ENCODE measurements at places on chromosomes 6 and 20. TPM values are rescaled to one million over a fixed set of nuclear protein-coding genes. Genes with fewer than 3 reads are reported as not detected.

DNA sequence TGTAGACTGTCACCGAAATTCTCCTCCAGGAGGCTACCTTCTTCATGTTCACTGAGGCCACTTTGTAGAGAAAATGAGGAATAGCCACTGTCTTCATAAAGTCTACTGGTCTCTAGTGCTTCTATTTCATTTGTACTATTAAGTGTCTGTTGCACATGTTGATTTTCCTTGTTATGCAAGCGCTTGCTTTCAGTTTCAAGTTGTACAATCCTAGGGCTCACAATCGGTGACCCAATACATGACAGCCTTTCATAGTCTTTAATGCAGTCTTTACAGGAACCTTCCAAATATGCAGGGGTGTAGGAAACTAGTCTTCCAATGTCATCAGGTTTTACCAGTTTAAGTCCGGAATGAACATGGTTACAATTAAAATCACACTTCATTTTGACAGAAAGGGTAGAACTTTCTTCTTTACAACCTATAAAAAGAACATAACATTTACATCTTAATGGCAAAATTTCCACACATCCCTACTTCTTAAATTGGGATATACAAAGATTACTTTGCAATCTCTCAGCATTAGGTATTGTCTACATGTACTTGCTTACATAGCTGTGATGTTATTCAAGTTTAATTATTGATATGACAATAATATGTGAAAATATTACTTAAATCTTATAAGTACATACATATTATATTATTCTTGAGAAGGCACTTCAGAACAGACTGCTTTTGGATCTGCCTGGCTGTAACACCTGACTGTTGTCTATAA, 7.5 kb downstream of the FBXO5 start:
- peaks cover 47% of the 10 kb centered on the region for H3K36me3 ChIP-seq
- H3K4me1 ChIP-seq: no peaks in the 10 kb centered on the region
- H3K4me3 ChIP-seq: no peak overlapping the region

DNA sequence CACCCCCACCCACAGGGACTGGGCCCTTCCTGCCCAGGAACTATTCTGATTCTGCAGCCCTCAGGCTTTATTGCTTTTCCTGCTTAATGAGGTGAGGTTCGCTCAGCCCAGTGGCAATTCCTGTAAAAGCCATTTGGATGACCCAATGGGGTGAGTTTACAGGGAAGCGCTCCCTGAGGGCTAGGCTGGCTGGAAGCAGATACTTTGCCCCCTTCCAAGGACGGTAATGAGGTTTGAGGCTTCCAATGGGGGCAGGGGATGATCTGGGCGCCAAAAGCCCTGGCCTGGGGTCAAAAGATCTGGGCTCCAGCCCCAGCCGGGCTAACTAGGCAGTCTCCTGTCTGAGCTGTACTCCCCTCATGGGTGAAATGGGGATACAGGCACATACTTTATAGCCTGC, 41.8 kb downstream of the RIPOR3 start:
- no peaks in the 10 kb centered on the region for H3K36me3 ChIP-seq
- no peak overlapping the region for H3K4me3 ChIP-seq
- DNase-seq: peak; percentile 34
- peak overlapping the region; percentile 54 for H3K27ac ChIP-seq
- no peaks in the 10 kb centered on the region for H3K4me1 ChIP-seq
- no peaks in the 10 kb centered on the region for H3K27me3 ChIP-seq

- no peak overlapping the region for H3K27ac ChIP-seq
- no peaks in the 10 kb centered on the region for H3K27me3 ChIP-seq
- H3K4me1 ChIP-seq: no peaks in the 10 kb centered on the region
- H3K36me3 ChIP-seq: no peaks in the 10 kb centered on the region
- H3K4me3 ChIP-seq: no peak overlapping the region
Measured at GRCh38 chr20:23881371-23881770, 1.8 kb upstream of the CST5 start.

GRCh38 chr6:2854396-2854982, 12.8 kb upstream of the SERPINB1 start:
- no peak for DNase-seq
- H3K4me3 ChIP-seq: peak overlapping the region; percentile 59
- H3K4me1 ChIP-seq: peaks cover 19% of the 10 kb centered on the region

DNA sequence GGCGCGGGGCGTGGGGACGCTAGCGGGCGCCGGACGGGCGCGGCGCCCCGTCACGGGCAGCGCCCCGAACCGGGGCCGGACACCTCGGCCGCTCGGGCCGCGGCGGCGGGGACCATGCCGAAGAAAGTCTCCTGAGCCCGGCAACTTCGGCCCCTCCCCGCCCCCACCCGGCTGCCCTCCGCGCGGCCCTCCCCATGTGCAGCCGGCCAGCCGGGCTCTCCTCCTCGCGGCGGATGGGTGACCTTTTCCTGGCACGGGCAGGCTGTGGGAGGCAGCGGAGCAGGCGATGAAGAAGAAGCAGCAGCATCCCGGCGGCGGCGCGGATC, 278 bp downstream of the UST start:
- no peak for DNase-seq
- H3K4me3 ChIP-seq: peak overlapping the region; percentile 68
- H3K4me1 ChIP-seq: no peaks in the 10 kb centered on the region
- peak overlapping the region; percentile 70 for H3K27ac ChIP-seq

GRCh38 chr6:159307246-159307790, 138.1 kb downstream of the FNDC1 start:
- H3K4me3 ChIP-seq: no peak overlapping the region
- H3K27ac ChIP-seq: no peak overlapping the region
- no peak for DNase-seq
- H3K27me3 ChIP-seq: no peaks in the 10 kb centered on the region
- H3K4me1 ChIP-seq: no peaks in the 10 kb centered on the region
- H3K36me3 ChIP-seq: no peaks in the 10 kb centered on the region

- no peaks in the 10 kb centered on the region for H3K36me3 ChIP-seq
- DNase-seq: no peak
- H3K4me1 ChIP-seq: no peaks in the 10 kb centered on the region
- peaks cover 11% of the 10 kb centered on the region for H3K27me3 ChIP-seq
- H3K4me3 ChIP-seq: no peak overlapping the region
Measured at GRCh38 chr20:38812182-38812581, 6.7 kb downstream of the PPP1R16B start.

DNA sequence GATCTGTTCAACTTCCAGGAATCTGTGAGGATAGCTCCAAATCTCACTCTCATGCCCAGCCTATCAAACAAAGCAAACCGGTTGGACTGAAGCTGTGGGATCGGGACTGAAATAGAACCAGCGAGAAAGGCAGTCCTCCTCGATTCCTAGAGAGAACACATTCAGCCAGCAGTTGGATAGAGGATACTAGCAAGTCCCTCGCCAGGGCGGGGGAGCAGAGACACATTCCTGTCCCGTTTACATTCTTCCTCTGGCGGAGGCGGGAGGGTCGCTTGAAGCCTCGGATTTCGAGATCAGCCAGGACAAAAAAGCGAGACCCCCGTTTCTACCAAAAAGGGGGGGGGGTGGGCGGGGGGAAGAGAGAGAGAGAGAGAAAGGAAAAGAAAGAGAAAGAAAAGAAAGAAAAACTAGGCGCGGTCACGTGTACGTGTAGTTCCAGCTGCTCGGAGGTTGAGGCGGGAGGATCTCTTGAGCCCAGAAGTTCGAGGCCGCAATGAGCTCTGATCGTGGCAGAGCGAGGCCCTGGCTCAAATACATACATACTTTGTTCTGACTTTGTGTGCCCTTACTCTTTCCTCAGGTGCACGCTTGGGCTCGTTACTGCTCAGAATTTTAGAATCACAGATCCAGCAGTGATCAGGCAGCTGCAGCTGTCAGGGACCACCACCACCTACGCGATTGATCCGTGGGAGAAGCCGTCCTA, 19.5 kb downstream of the ZNF311 start:
- H3K4me3 ChIP-seq: peak overlapping the region; percentile 41
- no peaks in the 10 kb centered on the region for H3K36me3 ChIP-seq
- peak; percentile 55 for DNase-seq
- peaks cover 3% of the 10 kb centered on the region for H3K4me1 ChIP-seq

GRCh38 chr20:50813801-50814200, 18.9 kb downstream of the BCAS4 start:
- no peak overlapping the region for H3K27ac ChIP-seq
- no peaks in the 10 kb centered on the region for H3K4me1 ChIP-seq
- no peaks in the 10 kb centered on the region for H3K36me3 ChIP-seq
- no peak for DNase-seq
- H3K27me3 ChIP-seq: no peaks in the 10 kb centered on the region

DNA sequence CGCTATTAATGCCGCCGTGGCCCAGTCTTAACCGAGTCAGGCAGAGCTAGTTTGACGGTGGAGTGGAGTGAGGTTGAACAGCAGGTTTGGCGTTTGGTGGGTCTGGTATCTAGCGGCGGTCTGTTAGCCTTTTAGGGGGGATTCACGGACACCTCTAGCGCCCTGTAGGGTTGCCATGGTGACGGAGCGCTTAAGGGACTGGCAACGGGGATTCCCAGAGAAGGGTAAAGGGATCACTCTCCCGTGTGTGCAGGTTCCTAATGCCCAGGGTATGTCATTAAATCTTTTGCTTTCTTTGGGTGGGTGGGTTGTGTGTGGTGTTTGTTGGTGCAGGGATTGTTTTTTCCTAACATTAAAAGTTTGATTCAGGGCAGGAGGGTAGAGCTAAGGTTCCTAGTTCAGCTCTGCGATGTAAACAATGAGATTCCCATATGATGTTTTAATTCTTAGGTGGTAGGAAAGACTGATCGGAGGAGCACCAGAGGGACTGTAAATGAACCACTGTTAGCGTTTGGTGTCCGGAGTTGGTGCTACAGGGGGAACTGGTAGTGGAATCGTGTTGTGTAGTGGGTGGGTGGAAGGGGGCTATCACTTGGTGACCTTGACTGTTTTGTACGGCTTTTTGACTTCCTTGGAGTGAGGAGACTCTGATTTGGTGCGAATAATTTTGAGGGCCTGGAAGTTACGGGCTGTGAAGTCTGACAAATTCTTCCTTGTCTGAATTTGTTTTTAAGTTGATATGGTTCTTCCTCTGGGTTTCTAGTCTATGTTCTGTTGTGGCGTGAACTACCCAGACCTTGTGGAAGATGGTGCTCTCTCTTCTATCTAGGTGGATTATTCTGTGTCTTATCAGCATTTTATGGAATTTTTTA, 5.0 kb downstream of the BRD2 start:
- peak overlapping the region; percentile 96 for H3K4me3 ChIP-seq
- peaks cover 38% of the 10 kb centered on the region for H3K4me1 ChIP-seq
- H3K27me3 ChIP-seq: no peaks in the 10 kb centered on the region
- peak overlapping the region; percentile 97 for H3K27ac ChIP-seq

DNA sequence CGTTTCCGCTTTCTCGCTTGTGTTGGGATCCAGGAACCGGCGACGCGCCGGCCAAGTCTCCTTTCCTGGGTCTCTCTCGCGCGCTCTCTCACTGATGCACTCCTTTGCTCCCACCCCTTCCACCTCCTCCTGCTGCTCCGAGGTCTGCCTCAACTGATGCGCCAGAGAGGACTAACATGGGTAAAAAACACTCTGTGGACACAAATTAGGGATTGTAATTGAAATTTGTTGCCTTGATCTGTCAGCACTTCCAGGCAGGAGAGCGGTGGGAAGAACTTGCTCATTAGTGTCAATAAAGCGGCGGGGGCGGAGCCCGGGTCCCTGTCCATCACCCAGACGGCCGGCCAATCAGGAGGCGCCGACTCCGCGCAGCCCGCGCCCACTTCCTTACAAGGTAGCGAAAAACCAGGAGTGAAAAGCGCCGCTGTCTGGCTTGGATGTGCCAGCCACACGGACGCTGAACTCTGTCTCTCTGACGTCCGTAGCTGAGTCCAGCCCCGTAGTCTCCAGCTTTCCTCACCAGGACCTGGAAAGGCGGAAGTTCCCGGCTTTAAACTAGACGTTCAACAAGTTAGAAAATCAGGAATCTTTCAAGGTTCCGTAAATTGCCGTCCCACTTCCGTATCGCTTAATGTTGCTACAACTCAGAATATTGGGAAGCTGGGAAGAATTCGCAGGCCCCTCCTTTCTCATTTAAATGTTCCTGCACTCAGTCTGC, at the start of gene TBX18:
Gene TBX18 (minus strand): TSS at position 267 of the 718 bp plus-strand sequence. CDS start 417 bp downstream, outside the sequence.
- H3K27ac ChIP-seq: peak within 1 kb of the TSS; percentile 74
- peaks cover 72% of the 10 kb centered on the region for H3K27me3 ChIP-seq
- no peaks in the 10 kb centered on the region for H3K4me1 ChIP-seq
- H3K36me3 ChIP-seq: no peaks in the 10 kb centered on the region

DNA sequence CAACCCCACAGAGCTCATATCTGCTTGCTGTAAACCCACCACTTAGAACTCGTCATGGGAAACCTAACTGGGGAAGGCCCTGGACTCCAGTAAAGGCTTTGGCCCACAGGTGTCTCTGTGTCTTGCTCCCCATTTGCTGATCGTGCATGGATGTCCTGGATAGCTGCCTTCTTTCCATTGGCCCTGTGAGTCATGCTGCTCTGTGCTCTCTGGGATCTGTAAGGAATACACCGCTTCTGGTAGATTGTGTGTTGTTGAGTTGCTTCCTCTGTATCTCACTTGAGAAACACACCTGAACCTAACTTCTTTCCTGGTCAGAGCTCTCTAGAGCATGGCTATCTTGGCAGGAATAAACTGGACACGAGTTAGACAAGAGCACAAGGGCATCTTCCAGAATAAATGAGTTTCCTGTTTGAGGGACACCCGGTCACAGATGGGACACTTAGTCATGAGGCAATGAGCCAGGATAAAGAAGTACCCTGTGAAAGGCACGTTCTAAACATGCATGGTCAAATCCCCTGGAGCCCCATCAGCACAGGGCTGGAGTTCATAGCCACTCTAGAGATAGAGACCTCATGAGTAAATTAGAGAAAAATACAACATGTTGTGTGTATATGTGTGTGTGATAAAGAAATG, 99.6 kb upstream of the TMEM170B start:
- H3K36me3 ChIP-seq: no peaks in the 10 kb centered on the region
- peak overlapping the region; percentile 60 for H3K27ac ChIP-seq
- H3K4me1 ChIP-seq: peaks cover 18% of the 10 kb centered on the region
- H3K27me3 ChIP-seq: no peaks in the 10 kb centered on the region
- no peak overlapping the region for H3K4me3 ChIP-seq

DNA sequence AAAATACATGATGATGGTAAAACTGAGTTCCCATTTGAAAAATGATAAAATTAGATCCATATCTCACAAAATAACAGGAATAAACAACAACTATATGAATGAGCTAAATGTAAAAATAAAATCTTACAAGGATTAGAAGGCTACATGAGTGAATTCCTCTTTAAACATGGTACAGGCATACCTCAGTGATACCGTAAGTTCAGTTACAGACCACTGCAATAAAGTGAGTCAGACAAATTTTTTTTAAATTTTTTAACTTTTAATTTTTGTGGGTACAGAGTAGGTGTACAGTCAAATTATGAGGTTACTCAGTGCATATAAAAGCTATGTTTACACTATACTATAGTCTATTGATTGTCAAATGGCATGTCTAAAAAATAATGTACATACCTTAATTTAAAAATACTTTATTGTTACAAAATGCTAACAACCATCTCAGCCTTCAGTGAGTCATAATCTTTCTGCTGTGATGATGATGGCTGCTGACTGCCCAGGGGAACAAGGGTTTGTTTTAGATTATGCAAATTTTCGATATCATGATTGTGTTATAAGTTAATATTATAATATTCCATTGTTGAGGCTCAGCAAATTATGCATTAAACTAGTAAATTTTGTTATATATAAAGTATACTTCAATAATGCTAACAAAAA, 222.8 kb upstream of the RUNX2 start:
- H3K4me3 ChIP-seq: no peak overlapping the region
- no peak for DNase-seq
- no peaks in the 10 kb centered on the region for H3K4me1 ChIP-seq
- no peak overlapping the region for H3K27ac ChIP-seq

The EFCAB8 gene
- total RNA-seq: not detected

The TRAPPC3L gene
- total RNA-seq: not detected

The SEL1L2 gene
- not detected for total RNA-seq

The SLC32A1 gene
- total RNA-seq: not detected

All from gastrocnemius medialis (tissue), 4 donors.